Stimulated activated CD8-positive, alpha-beta memory T cell treated with anti-CD3 and anti-CD28 coated beads, Interleukin-7, amount 100 ng/mL, for 48 hours (primary cell): ENCODE measurements at places on chromosomes 6 and 20.

DNA sequence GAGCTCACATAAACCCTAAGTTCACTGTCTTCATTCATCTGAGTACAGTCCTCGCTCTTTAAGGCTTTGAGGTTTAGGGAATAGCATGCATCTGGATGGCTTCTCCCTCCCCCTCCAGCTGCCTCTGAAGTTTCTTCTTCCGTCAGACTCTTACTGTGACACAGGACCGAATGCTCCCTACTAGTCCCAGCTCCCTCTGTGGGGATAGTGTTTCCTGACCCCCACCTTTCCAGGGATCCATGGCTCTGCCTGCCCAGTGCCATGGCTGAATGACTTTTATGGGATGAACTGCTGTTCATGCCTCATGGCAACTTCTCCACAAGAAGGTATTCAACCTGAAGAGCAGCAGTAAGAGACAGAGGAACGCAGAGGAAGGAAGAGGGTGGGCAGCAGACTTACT is 79.8 kb upstream of the EMILIN3 start:
- no peak for DNase-seq

- DNase-seq, result peak; percentile 22
Observed at GRCh38 chr20:4592316-4593148, 129.2 kb upstream of the PRND start.

- no peak for DNase-seq
Observed at GRCh38 chr20:56503916-56504315, 20.6 kb upstream of the FAM209A start.

DNA sequence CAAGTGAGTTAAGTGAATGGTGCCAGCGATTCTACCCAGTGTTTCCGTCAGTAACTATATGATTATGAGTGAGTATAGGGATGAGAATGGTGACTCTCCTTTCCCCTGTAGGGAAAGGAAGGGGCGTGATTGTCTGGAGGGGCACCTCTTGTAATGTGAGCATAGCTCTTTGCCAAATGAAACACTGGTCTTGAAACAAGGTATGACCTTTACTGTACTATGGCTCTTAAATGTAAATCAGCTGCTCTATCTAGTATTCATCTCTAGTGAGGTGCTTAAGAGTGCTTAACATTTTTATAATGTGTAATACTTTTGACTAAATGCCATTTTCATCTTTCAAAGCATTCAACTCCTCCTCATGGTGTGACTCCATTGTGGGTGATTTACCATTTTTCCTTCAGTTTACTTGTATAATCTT is 11.0 kb downstream of the PANK2 start:
- no peak for DNase-seq

DNA sequence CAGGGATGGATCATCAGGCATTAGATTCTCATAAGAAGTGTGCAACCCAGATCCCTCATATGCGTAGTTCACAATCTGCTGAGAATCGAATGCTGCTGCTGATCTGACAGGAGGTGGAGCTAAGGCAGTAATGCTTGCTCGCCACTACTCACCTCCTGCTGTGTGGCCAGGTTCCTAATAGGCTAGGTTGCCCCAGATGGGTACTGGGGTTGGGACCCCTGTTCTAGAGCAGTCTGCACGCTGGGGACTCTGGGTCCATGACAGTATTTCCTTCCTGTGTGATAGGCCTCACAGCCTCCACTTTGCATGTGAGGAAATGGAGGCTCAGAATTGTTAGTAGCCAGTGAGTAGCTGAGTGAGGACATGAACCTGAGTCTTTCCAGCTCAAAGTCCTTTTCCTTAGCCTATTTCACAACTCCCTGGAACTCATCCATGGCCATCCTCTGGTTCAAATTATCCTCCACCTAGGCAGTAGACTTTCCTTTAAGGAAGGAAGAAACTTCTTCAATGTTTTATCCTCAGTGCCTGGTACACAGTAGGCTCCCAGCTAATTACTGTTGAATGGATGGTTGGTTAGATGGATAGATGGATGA is 117.2 kb downstream of the SYCP2 start:
- DNase-seq, result no peak

DNA sequence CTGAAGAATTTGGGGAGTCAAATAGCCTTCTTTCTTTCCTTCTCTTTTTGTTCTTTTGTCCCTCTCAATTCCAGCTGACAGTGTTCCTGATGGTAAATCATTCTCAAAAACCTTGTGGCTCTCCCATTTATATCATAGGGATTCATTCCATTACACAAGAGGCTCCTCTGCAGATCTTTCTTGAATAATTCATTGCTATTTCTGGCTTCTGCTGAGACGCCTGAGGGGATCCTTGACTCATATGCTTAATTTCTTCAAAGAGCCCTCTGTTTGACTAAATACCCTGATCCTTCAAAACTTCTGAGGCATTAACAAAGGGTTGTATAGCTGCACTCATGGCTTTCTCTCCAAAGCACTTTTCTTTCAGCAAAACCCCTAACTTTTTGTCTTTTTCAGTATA is 289.3 kb downstream of the FARS2 start:
- DNase-seq, result no peak

GRCh38 chr6:41443616-41444525 is 102.3 kb upstream of the FOXP4 start:
- no peak for DNase-seq

DNA sequence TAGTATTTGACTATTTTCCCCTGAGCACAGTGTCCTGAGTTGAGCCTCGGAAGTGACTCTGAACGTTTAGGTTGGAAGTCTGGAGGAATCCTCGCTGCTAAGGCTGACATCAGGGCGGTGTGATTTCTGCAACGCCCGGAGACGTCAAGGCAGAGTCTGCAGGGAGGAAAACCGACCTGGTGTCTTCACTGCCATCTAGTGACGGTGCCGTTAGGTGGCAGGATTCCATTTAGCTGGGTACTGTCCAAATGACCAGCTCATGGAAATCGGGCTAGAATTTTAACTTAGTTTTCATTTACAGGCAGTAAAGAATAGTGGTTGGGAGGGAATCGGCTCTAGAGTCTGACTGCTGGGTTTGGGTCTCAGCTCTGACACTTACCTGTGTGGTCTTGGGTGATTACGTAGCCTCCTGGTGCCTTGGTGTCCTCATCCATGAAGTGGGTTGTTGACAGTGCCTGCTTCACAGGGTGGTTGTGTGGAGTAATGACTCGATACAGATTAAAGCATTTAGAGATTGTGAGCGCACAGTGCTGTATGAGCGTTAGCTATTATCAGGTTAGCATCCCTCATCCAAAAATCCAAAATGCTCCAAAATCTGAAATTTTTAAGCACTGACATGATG is 35.0 kb downstream of the FOXF2 start:
- no peak for DNase-seq

- DNase-seq, result no peak
Observed at GRCh38 chr6:149237464-149237863, 80.0 kb upstream of the TAB2 start.
